ENCODE measurements at places on chromosomes 1 and 21. TPM values are rescaled to one million over a fixed set of nuclear protein-coding genes. Genes with fewer than 3 reads are reported as not detected.

Gene AMY1A
- not detected for total RNA-seq

Gene KIF2C
- 45.5 TPM for total RNA-seq

Gene CCDC30
- total RNA-seq, result 0.76 TPM

Gene TRIM67
- 0.30 TPM for total RNA-seq

Gene PYHIN1
- not detected for total RNA-seq

Gene YBX1
- 776 TPM for total RNA-seq

Gene TFF3
- not detected for total RNA-seq

Gene S100A7
- not detected for total RNA-seq

Gene CHI3L1
- not detected for total RNA-seq

Gene BARHL2
- not detected for total RNA-seq

Gene CD34
- not detected for total RNA-seq

Gene OR6N1
- not detected for total RNA-seq

Gene HES3
- total RNA-seq, result not detected

Gene OR2T8
- total RNA-seq, result not detected

Gene SH2D1B
- total RNA-seq, result 0.12 TPM

Gene CRYAA
- not detected for total RNA-seq

Gene PTGER3
- total RNA-seq, result not detected

Gene NLRP3
- not detected for total RNA-seq

Gene F5
- 0.08 TPM for total RNA-seq

Gene ACTL8
- total RNA-seq, result 1.8 TPM

All from A549 treated with Hydrocortisone at 1 μM for 4 hours (cell line).